ENCODE measurements at places on chromosomes 1 and 21.

- peak overlapping the region; percentile 96 for H3K4me3 ChIP-seq
- peaks cover 5% of the 10 kb centered on the region for H3K4me1 ChIP-seq
- H3K36me3 ChIP-seq: no peaks in the 10 kb centered on the region
- DNase-seq: peak; percentile 8
- peak overlapping the region; percentile 87 for H3K27ac ChIP-seq
- H3K27me3 ChIP-seq: no peaks in the 10 kb centered on the region
Observed at GRCh38 chr1:89631816-89632656, 884 bp upstream of the LRRC8C start.

GRCh38 chr1:80066060-80066459, 1059.5 kb upstream of the ADGRL4 start:
- H3K36me3 ChIP-seq: no peaks in the 10 kb centered on the region
- no peak overlapping the region for H3K27ac ChIP-seq
- no peaks in the 10 kb centered on the region for H3K4me1 ChIP-seq
- H3K27me3 ChIP-seq: no peaks in the 10 kb centered on the region
- no peak overlapping the region for H3K4me3 ChIP-seq

DNA sequence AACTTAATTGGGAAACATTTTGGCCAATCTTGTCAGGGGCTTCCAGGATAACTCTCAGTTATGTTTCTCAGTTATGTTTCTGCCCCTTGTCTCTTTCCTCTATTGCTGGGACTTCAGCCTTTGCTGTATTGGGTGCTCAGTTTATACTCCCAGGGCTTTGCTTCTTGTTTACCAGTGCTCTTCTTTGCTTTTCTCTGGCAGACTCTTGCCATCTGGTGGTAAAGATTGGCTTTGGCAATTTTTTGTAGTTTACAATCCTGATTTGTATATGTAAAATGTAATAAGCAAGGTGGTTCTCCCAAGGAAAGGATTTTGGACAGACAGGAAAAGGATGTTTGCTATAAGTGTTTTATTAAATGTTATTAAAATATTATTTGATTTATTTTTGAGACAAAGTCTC, 37.9 kb downstream of the FABP3 start:
- no peaks in the 10 kb centered on the region for H3K36me3 ChIP-seq
- no peak overlapping the region for H3K27ac ChIP-seq
- H3K4me1 ChIP-seq: no peaks in the 10 kb centered on the region
- DNase-seq: peak; percentile 35
- no peaks in the 10 kb centered on the region for H3K27me3 ChIP-seq
- H3K4me3 ChIP-seq: no peak overlapping the region

GRCh38 chr1:27438621-27439061, 46.2 kb downstream of the GPR3 start:
- no peaks in the 10 kb centered on the region for H3K27me3 ChIP-seq
- no peak overlapping the region for H3K27ac ChIP-seq
- no peaks in the 10 kb centered on the region for H3K36me3 ChIP-seq
- H3K4me3 ChIP-seq: no peak overlapping the region
- H3K4me1 ChIP-seq: peaks cover 37% of the 10 kb centered on the region

- peaks cover 58% of the 10 kb centered on the region for H3K4me1 ChIP-seq
- H3K27me3 ChIP-seq: no peaks in the 10 kb centered on the region
- H3K36me3 ChIP-seq: no peaks in the 10 kb centered on the region
- no peak overlapping the region for H3K27ac ChIP-seq
- peak overlapping the region; percentile 98 for H3K4me3 ChIP-seq
Observed at GRCh38 chr21:46226146-46226545, 2.4 kb downstream of the LSS start.
